ENCODE measurements at places on chromosomes 2 and 18.

- no peak for DNase-seq
These were observed 5.2 kb downstream of the FN1 start for GRCh38 chr2:215430528-215431187.

- DNase-seq: no peak
These were observed 92.5 kb upstream of the PPP1CB start for GRCh38 chr2:28659127-28659526.

DNA sequence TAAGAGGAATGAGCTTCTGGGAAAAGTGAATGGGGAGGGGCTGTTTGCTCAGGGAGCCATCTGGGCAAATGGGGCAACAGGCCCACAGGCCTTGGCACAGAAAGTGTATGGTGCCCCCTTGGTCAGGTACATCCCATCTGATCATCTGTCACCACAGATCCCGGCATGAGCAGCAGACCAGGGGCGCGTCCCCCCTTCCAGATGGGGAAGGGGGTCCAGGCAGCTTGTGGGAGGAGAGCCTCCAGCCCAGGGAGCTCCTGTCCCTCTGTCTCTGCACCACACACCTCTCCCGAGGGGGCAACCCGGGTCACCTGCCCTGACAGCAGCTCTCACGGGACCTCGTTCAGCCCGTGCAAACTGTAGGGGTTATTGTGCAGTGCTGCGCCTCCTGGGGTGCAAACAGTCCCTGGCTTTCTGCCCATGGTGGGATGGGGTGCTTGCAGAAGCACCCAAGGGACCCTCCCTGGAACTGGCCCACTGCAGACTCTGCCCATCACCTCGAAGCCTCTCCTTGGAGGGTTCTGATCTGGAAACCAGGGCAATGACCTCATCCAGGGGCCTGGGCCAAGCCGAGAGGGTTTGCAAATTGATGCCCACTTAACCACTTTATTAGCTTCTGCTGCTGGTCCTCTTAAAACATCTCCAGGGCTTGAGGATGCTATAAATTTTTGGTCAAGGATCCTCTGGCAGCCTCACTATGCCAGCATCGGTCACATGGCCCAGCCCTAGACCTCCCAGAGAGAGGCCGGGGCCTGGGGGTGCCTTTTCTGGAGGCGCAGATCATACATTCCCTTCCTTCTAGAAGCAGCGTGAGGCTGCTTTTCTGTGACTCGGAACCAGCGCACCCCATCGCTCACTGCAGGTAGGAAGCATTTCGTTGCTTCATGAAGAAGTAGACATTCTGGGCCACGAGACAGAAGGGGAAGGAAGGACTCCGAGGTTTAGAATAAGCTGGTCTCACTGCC is 7.6 kb upstream of the BOK start:
- DNase-seq: no peak

GRCh38 chr2:52597346-52597745 is 1170.3 kb upstream of the CHAC2 start:
- DNase-seq: no peak

GRCh38 chr18:42533009-42533575 is 578.1 kb downstream of the PIK3C3 start:
- DNase-seq: no peak

GRCh38 chr2:203692031-203692710 is 14.3 kb upstream of the CD28 start:
- no peak for DNase-seq

- no peak for DNase-seq
These were observed 729.1 kb downstream of the BCL11A start for GRCh38 chr2:59824314-59824713.
